Astrocyte (in vitro differentiated cells and primary cell): ENCODE measurements at places on chromosomes 4 and X. TPM values are rescaled to one million over a fixed set of nuclear protein-coding genes. Genes with fewer than 3 reads are reported as not detected.

DNA sequence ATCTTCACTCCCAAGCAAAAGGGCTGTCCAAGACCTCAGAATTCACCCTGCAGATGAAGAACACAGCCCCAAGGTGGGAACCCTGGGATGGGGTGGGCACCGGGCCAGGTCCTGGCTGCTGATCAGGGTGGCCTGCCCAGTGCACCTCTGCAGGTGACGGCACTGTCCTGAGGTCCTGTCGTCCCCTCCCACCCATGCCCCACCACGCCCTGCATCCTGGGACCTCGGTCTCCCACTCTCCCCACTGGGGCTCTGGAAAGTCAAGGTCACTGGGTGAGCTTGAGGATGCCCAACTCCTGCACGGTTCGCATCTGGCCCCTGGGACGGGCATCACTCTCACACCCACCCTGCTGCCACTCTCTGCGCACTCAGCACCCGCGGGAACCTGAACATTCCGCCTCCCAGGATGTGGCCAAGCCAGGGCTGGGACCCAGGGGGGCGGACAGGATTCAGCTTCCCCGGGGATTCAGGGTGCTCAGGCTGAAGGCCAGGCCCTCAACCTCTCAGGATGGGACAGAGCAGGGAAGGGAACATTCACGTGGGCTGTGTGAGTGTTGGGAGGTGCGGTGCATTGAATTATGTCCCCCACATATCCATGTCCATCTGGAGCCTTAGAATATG, 115.9 kb downstream of the CPZ start:
- DNase-seq: no peak

- DNase-seq: no peak
These were observed 22.2 kb upstream of the KLF3 start for GRCh38 chr4:38641811-38642210.

DNA sequence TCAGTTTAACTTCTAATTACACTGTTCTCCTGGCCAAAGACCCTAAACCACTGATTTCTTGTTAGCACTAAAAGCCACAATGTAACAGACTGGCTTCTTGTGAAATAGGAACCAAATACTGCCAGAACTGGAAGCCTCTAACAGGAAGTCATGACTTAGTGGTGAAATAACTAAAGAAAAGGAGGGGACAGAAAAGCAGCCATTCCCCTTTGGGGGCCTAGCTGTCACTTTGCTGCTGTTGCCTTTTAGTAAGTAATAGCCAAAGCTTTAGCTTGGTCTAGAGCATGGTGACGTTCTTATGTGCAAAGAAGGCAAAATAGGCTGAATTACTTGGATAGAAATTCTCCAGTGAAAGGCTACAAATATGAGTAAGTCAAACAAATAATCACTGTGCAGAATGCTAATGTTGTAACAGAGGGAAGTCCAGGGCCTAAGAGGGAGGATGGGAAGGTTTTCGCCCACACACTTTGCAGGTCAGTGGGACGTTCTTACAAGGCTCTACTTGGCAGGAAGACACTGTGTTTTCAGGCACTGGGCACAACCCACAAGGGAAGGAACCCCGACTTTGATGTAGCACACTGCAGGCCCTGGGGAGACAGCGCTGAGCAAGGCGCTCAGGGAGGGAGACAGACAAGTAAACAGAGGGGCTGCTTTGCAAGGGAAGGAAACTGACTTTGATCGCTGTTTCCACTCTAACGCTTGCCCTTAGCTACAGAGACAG, 16.7 kb downstream of the GAB3 start:
- DNase-seq: peak; percentile 73

The SPANXN3 gene
- not detected in 2 replicates for total RNA-seq

The LRAT gene
- total RNA-seq: 0.46 and 0.50 TPM in 2 replicates

The UGT2B15 gene
- total RNA-seq: not detected in 2 replicates

DNA sequence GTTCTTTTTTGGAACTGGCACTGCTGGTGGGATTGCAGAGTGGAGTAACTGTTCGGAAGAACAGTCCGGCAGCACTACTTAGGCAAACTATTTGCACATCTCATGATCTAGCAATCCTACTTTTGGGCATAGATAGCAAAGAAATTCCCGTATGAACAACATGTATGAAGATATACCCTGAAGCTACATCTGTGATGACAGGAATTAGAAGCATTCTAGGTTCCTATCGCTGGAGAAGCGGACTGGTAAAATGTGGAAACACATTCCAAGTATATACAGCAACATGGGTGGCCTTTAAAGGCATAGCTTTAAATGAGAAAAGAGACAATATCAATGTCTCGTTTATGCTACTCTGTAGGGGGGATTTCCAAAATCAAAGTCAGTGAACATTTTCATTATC, 3.1 kb downstream of the DCAF16 start:
- no peak for DNase-seq

The HELT gene
- not detected in 2 replicates for total RNA-seq

- DNase-seq: peak; percentile 94
These were observed 466.6 kb downstream of the INPP4B start for GRCh38 chr4:142379277-142380051.
